ENCODE measurements at places on chromosomes 16 and 17.

- DNase-seq = no peak
These were observed 9.9 kb downstream of the PER1 start for GRCh38 chr17:8142158-8142886.

DNA sequence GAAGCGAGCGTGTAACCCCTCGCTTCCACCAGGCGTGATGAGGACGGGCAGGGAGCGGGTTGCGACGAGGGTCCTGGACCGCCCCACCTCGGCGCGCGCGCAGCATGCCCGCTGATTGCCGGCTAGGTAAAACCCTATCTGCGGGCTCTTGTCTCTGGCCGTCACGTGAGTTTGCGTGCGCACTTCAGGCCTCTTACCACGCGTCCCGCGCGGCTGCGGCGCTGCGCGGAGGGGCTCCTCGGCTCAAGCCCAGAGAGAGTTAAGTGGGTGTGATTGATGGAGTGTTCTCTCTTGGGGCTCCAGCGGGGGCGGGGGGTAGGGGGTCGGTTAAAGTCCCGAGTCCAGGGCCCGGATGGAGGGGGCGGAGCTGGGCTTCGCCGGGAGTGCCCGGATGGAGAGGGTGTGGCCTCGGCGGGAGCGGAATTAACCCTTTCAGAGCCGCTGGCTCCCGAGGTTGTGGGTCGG, 7.9 kb downstream of the KDM6B start:
- peak; percentile 84 for DNase-seq

- DNase-seq = no peak
These were observed 249.5 kb downstream of the CA10 start for GRCh38 chr17:51908841-51909537.

- no peak for DNase-seq
These were observed 197.0 kb downstream of the IRF8 start for GRCh38 chr16:86095906-86096485.

DNA sequence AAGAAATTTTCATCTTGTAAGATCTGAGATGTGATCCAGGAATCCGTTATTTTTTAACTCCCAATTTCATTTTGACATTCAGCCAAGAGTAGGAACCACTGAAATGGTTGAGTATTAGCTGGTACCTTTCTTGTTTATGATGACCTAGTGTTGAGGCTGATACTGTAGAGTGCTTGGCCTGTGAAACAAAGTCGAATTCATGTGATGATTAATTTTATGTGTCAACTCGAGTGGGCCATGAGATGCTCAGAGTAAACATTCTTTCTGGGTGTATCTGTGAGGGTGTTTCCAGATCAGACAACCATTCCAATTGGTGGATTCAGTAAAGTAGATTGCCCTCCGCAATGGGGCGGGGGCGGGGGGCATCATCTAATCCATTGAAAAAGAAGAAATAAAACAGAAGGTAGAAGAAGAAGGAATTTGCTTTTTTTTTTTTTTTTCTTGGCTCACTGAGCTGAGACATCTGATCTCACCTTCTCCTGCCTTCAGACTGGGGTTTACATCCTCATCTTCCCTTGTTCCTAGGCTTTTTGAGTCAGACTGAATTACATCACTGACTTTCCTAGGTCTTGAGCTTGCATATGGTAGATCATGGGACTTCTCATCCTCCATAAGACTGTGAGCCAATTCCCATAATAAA, 264.6 kb upstream of the KCNJ16 start:
- no peak for DNase-seq

DNA sequence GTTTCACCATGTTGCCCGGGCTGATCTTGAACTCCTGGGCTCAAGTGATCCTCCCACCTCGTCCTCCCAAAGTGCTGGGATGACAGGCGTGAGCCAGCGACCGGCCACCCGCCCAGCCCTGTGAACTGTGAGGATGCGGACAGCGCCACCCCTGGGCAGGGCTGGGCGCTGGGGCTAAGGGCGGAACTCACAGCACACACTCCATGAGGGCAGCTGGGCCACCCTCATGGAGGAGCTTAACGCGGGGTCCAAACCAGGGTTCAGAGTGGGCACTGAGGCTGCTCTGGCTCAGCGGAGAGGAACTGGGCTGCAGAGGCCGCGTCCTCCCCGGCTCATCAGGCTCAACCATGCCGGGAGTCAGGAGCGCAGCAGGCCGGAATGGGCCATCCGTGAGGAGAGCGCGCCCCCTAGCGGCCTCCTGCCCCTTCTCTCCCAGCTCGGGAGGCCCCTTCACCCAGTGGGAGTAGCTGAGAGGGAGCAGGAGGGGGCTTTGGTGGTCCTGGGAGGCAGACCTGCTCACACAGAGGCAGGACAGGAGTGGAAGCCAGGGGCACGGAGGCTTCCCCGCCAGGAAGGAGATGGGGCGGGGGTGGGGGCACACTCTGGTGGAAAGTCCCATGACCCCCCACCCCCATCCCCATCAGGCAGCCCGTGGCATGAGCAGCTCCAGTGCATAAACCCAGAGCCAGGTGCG, 13.8 kb downstream of the CORO7 start:
- DNase-seq = peak; percentile 76

GRCh38 chr17:38705803-38706504, 881 bp downstream of the MLLT6 start:
- peak; percentile 52 for DNase-seq

DNA sequence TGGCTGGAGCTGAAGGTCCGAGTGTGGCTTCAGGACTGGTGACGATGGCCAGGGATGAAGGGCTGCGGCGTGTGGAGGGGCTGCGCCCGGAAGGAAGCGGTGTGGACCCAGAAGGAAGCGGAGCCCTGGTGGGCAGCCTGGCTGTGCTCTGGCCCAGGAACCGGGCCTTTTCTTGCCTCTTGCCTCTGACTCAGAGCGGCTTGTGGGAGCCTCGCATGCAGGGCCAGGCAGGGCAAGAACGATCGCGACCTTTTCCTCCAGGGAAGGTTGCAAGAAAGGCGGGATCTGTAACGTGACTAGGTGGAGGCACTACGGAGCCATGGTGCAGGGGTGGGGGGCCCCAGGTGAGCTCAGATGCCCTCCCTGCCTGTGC, 78.0 kb downstream of the JPH3 start:
- DNase-seq = no peak

DNA sequence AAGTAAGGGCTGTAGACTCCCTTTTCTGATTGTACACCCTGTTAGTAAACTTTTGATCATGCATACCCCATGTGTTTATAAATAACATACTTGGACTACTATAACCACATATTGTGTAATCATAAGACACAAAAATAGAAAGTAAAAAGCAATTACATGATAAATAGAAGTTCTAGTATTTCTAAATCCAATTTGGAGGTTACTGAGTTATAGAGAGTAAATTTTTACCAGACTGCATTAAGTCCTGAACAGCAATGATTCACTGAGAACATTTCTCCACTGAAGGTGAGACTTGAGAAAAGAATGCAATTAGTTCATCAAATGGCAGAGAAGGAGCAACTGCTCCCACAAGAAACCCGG, 7.7 kb upstream of the TBKBP1 start:
- DNase-seq = no peak

GRCh38 chr17:10344816-10345215, 28.0 kb downstream of the MYH13 start:
- no peak for DNase-seq

GRCh38 chr17:80413771-80414507, 1.0 kb upstream of the ENDOV start:
- DNase-seq = no peak

DNA sequence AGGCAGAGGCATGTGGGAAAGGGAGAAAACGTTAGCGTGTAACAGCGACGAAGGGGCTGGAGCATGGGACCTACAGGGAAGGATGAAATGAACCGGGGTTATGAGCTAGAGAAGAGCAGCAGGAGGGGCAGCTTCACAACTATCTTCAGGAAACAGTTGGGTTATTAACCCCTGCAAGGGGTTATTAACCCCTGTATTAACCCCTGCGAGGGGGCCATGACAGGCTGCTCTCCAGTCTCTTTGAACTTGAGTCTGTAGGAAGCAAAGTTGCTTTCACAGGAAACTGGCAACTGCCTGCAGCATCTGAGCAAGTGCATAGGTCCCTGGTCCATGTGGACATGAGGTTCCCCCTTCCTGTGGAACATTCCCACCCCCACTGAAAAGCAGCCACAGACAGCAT, 119.2 kb upstream of the CRHR1 start:
- no peak for DNase-seq

- no peak for DNase-seq
These were observed 357.3 kb upstream of the XYLT1 start for GRCh38 chr16:17828012-17828411.

DNA sequence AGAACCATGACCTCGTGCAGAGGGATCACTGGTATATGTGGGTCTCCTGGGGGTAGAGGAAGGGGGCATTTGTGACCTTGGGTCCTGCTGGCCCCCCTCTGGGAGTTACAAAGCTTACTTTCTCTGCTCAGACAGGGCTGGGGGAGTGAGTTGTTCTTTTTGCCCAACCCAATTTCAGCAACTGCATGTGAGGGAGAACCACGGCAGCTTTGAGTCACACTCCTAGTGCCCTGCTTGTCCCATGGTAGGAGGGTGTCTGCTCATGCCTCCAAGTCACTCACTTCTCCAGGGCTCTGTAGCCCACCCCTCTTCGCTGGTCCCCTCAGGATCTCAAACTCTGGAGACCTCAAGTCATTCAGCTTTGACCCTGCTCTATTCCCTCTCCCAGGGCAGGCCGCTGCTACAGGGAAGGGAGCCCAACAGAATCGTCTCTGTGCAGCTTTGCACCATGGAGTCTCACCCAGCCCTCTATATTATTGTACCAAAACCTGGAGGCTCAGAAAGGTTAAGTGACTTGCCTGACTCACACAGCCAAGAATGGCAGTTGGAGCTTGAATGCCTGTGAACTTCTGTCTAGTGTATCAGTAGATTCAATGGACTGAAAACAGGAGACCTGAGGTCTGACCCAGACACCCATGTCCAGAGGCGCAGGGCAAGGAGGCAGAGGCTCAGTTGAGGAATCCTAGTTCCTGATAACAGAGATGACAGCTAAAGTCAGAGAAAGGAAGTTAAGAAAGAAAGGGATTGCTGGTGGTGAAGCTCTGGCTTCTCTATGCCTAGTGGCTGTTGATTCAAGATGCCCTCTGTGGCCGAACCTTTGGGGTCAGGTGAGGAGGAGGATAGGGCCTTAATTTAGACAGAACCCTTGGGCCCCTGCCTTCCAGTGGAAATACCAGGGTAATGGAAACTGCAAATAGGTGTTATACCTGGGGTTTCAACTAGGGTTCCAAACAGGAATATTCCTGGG, 14.6 kb upstream of the ETV4 start:
- DNase-seq = no peak

DNA sequence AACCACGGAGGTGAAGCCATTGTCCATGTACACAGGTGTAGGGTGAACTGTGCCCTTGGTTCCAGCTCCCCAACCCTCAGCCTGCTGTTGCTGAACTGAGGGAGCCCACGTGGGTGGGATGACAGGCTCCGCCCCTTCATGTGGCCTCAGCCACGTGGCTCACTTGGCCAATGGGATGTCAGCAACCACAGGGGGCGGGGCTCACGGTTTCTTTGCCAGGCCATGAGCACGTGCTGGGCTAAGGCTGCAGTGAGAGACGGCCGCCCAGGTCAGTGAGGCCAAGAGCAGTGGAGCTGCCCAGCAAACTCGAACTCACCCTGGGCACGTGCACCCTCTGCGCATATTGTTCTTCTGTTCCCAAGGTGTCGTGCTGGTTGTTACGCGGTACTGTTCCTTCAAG, 282.6 kb downstream of the IRF8 start:
- no peak for DNase-seq

GRCh38 chr17:75695141-75695829, 26.0 kb upstream of the ITGB4 start:
- DNase-seq = no peak

GRCh38 chr16:14608604-14609003, 21.5 kb downstream of the PARN start:
- DNase-seq = no peak

GRCh38 chr17:51014129-51014528, 106.5 kb downstream of the SPAG9 start:
- no peak for DNase-seq

DNA sequence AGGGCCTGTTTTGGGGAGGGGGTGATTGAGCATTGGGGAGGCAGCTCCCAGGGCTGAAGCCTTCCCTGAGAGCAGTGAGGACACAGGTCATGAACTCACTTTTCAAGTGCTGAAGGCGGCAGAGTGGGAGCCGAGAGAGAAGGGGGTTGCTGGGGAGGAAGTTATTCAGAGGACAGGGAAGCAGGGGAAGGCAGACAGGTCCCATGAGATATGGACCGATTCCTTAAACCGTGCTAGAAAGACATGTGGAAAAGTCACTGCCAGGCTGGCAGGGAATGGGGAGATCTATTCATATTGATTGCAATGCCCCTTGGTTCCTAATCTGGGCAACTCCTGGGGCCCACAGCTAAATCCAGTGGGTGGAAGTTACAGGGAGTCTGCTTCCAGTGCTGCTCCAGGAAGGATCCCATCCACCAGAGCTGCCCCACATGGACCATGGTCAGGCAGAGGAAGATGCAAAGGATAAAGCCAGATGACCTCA, 1.1 kb downstream of the CCL4 start:
- DNase-seq = no peak

GRCh38 chr16:11757671-11758545, 15.3 kb upstream of the TXNDC11 start:
- no peak for DNase-seq

- no peak for DNase-seq
These were observed 129.9 kb downstream of the SDK2 start for GRCh38 chr17:73514146-73514863.
